ENCODE measurements at places on chromosomes 6 and 20.

DNA sequence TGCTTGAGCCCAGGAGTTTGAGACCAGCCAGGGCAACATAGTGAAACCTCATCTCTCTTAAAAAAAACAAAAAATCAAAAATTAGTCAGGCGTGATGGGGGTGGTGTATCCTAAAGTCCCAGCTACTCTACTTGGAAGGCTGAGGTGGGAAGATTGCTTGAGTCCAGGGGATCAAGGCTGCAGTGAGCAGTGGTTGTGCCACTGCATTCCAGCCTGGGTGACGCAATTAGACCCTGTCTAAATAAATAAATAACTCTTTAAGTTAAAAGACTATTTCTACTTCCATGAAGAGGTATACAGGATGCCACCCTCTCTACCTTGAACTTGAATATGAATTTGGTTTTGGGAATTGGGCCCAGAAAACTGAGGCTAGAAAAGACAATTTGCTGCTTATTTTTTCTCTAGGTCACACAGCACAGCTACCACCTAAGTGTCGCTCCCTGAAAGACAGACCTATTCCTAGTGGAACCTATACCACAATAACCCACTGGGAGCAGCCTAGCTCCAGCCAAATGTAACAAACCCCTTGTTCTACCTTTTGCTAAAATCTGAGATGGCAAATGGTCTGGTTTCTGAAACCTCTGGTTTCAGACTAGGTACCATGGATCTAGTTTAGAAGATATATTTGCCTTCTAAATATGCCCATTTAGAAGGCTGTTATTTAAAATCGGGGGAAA is 35.2 kb downstream of the HMGCLL1 start:
- DNase-seq: no peak

GRCh38 chr6:104606361-104606760 is 253.4 kb downstream of the HACE1 start:
- peak; percentile 35 for DNase-seq

DNA sequence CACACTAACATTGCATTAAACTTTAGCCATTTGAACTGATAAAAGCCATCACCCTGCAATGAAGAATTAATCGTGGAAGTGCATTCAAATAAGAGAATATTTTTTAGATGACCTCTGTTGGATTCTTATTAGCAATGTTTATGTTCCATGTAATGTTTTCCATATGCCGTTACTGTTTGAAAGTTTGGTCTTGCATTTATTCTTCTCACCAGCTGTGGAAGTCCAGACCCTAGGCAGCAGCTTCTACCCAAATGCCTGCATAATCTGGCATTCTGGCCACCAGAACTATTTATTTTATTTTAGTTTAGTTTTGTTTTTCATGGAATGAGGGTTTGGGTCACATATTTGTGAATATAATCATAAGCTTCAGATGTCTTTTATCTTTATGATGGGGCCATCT is 140.4 kb downstream of the SAMD5 start:
- DNase-seq: no peak

GRCh38 chr6:43758617-43759050 is 11.4 kb upstream of the VEGFA start:
- DNase-seq: no peak

DNA sequence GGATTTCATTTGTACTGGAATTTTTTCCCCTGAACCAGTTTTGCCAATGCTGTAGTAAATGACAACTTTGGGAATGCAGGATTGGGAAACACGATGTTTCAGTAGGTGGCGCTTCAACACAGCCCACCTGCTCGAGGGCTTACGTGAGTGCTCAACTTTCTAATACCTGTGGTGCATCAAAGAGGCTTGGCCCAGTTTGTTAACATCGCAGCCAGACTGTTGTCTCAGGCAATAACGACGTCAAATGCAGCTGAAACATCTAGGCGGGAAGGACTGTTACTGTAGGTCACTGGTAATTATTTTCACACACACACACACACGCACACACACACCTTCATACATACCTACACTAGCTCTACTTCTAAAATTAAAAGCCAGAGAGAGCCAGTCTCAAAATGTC is 815.5 kb upstream of the SLC35B3 start:
- peak; percentile 42 for DNase-seq

- DNase-seq: no peak
These were observed 227.5 kb downstream of the UST start for GRCh38 chr6:148974351-148974750.

DNA sequence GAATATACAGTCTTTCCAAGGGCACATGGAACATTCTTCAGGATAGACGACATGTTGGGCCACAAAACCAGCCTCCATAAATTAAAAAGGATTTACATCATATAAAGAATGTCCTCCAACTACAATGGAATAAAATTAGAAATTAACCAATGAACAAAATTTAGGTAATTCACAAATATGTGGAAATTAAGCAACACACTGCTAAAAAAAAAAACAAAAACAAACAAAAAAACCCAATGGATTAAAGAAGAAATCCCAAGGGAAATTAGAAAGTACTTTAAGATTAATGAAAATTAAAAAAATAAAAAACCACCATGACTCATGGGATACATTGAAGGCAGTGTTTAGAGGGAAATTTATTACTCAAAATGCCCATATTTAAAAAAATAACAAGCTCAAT is 21.4 kb upstream of the NT5E start:
- DNase-seq: no peak

GRCh38 chr20:4912380-4913142 is 88.7 kb downstream of the SLC23A2 start:
- DNase-seq: no peak
